ENCODE measurements at places on chromosomes 16 and 17.

DNA sequence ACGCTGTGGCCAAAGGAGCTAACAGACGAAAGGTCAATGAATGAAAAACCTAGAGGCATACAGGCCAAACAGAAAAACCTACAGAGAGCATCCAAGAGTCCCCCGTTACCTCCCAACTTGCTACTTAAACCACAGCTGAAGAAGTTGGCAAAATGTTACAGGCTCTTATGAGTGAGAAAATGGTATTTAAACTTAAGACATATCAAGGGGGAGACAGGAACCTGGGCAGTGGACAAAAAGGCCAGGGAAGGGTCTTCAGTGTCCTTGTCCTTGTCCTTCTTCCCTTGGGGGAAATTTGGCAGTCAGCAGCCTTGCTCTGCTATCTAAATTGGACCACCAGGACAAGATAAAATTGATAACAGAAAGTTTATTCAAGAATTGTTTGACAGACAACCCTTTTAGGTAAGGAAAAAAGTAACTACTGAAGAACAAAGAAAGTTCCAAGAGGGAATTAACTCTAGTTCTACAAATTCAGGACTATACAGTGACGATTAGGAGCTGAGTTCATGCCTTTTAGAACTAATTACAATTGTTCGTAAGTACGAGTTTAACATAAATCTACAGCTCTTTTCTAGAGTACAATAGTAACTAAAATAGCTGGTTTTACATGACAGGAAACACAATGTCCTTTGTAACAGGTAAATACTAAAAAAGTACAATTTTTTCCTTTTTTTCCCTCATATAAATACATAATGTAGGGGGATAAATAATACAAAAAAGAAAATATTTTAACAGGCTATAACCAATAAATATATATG is 3.8 kb upstream of the HOXB2 start:
- no peak for DNase-seq

- DNase-seq, result no peak
These were observed 257.8 kb downstream of the CPPED1 start for GRCh38 chr16:12545792-12546342.

DNA sequence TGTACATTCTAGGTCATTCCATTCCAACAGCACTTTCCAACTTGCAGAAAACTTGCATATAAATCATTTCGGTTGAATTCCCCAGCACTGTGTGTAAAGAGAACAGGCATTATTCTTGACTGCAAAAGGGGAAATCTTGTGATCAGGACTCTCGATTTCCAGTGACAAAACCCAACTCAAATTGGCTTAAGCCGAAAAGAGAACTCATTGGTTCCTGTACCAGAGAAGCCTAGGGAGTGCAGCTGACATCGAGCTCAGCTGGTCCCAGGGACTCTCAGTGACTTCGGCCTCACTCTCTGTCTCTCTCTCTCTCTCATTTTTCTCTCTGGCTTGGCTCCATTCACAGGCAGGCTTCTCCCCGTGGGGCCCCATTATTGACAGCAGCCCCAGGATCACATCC is 30.7 kb downstream of the CD300LF start:
- DNase-seq, result no peak

DNA sequence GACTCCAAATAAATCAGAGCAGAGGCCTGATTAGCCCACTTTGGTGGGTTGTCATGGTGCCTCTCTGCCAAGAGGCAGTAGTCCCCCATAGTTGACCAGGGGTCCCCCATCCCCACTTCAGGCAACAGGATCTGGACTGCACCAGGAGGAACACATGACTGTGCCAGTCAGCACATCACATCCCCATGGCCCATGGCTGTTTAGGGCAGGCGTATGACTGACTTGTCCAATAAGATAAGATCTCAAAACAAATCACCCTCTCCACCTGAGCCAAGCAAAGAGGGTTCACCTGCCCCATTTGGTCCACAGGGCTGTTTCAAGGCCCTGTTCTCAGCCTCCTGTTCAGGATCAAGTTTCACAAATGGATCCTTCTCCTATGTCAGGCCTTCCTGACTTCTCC is 93.3 kb downstream of the C16orf78 start:
- DNase-seq, result no peak

DNA sequence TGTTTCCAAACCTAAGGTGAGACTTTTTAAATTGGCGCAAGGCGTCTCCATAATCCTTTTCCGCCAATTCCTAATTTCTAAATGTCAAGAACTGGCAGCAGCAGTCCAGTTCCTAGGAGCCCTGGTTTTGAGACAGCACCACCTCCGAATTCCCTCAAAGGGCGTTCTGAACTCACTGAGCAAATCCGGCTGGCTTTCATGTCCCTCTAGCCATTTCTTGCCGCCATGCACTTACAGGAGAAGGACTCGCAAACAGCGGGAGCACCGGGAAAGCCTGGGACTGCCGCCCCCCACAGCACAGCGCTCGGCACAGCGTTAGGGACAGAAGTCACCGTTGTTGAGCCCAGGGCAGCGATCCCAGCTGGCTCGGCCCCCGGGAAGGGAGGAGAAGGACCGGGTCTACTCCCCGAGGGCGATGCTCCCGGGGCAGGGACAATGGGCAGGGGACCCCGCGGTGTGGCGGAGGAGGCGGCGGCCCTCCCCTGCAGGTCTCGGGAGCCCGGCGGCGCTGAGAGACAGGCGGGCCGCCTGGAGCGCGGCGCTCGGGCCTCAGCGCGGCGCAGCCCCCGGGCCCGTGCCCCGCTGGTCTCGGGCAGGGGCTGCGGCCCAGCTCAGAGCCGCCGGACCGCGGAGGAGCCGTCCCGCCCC is 545 bp downstream of the ARHGAP17 start:
- DNase-seq, result peak; percentile 21
